GM23338 (cell line): ENCODE measurements at places on chromosomes 11 and 22. TPM values are rescaled to one million over a fixed set of nuclear protein-coding genes. Genes with fewer than 3 reads are reported as not detected.

PRAME gene
- not detected in 2 replicates for polyA plus RNA-seq

SLC17A6 gene
- 0.31 and 0.38 TPM in 2 replicates for polyA plus RNA-seq

OR4A16 gene
- polyA plus RNA-seq = not detected in 2 replicates

LRRC4C gene
- 0.68 and 1.1 TPM in 2 replicates for polyA plus RNA-seq

OLFML1 gene
- 0.12 and 0.21 TPM in 2 replicates for polyA plus RNA-seq

XKR3 gene
- polyA plus RNA-seq = 0.30 TPM in 1 of 2 replicates, not detected in the other

LMO2 gene
- polyA plus RNA-seq = 1.4 and 2.7 TPM in 2 replicates

PRG3 gene
- not detected in 2 replicates for polyA plus RNA-seq

UCP3 gene
- 0.21 and 0.40 TPM in 2 replicates for polyA plus RNA-seq

ARFIP2 gene
- 34.8 and 35.4 TPM in 2 replicates for polyA plus RNA-seq

PRODH gene
- polyA plus RNA-seq = 7.6 and 10.0 TPM in 2 replicates

YPEL4 gene
- 1.1 and 1.2 TPM in 2 replicates for polyA plus RNA-seq

LRRC75B gene
- 17.6 and 21.4 TPM in 2 replicates for polyA plus RNA-seq

SPI1 gene
- 0.19 and 0.23 TPM in 2 replicates for polyA plus RNA-seq
